ENCODE measurements at places on chromosomes 2 and 18.

GRCh38 chr18:49663899-49664890 lies 102.3 kb downstream of the LIPG start:
- no peak for DNase-seq

GRCh38 chr2:236705295-236706105 lies 135.9 kb downstream of the ACKR3 start:
- DNase-seq, result no peak

DNA sequence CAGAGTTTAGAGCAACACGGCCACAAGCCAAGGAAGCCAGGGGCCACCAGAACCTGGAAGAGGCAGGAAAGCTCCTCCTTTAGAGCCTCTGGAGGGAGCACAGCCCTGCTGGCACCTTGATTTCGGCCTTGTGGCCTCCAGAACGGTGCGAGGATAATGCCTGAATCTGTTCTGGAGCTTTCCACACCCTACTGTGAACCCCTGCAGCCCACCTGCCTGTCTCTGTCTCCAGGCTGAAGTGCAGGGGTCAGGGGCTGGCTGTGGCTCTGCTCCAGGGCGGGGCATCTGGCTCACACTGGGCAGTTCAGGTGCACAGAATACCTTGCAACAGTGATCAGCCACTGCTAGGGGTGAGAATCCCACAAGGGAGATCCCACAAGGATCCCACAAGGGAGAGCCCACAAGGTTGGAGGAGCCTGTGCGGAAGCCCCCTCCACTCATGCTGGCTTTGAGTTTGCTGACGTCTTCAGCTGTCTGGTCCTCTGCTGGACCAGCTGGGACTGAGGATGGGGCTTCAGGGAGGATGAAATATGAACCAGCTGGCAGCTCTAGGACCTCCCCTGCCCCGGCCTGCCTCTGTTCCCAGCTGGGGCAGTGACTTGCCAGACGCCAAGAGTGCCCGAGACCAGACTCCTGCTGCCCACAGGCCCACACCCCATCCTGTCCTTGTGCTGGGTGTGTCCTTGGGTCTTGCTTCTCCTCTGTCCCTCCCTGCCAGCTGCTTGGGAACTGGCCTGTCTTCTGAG lies 56.4 kb upstream of the OTOS start:
- no peak for DNase-seq

GRCh38 chr18:39751921-39752320 lies 2186.3 kb upstream of the CELF4 start:
- DNase-seq, result no peak

- DNase-seq, result no peak
Observed at GRCh38 chr18:6650747-6651146, 78.8 kb upstream of the ARHGAP28 start.

- no peak for DNase-seq
Observed at GRCh38 chr2:42085706-42086487, 38.1 kb downstream of the PKDCC start.

DNA sequence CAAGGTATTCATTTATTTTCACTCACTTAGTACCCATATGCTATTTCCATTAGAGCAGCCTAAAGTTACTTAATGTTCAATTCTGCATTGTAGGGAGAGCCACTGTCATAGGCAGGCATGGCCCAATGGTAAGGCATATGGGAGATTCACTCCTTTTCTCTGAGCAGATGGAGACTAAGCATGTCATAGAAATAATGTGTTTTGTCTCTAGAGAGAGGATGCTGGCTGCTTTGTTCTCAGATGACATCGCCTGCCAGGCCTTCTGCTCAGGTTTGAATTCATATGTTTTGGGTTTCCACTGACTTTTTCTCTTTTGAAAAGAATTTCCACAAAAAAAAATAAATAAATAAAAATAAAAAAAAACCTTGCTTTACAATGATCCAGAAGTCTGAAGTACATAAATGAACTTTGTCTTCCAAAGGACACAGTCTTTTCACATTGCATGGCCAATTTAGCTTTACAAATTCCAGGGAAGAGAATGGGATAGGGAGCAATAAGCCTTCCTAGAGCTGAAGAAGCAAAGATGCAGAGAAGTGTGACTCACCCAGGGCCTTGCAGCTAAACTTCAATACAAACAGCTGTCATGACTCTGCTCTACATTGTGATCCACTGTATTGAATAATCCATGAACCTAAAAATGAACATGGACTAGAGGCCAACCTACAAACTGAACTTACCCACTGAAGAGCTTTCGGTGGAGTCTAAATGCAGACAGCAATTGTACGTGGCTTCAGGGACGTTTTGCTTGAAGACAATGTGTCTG lies 422.5 kb downstream of the CMPK2 start:
- no peak for DNase-seq

- DNase-seq, result no peak
Observed at GRCh38 chr2:57399057-57399456, 647.5 kb upstream of the VRK2 start.

GRCh38 chr2:237352279-237352845 lies 61.6 kb downstream of the COL6A3 start:
- DNase-seq, result no peak

DNA sequence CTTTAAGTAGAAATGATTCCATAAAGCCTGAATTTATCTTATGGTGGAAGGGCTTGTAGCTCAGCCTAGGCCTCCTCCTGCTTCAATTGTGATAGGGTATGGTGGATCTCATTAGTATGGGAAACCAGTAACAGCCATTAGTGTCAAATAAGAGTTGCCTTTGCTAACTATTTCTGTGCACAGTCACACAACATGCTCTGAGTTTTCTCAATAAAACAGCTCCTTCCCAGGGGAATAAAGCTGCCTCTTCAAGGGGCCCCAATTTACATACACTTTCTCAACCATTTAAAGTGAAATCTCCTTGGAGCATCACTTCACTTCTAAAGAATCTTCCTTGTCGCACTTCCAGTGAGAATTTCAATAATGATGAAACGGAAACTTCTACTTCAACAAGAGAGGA lies 53.4 kb downstream of the KLF7 start:
- no peak for DNase-seq

DNA sequence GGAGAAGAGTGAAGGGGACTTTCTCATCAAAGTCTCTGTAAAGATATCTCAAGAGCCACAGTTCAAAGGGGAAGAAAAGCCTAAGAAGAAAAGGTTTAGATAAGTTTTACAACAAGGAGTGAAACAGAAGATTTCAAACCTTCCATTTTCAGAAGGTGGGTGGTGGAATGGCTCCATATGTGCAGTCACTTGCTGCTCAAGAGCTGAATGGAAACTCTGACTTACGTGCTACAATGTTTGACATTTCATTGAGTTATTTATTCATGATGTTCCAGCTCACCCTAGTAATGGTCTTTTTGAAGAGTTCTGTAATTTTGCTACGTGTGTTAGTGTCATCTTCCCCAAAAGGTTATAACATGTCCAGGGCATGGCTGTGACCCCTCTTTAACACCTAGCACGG lies 21.7 kb downstream of the LCT start:
- no peak for DNase-seq

- DNase-seq, result no peak
Observed at GRCh38 chr2:182077448-182078142, 91.9 kb downstream of the PPP1R1C start.

DNA sequence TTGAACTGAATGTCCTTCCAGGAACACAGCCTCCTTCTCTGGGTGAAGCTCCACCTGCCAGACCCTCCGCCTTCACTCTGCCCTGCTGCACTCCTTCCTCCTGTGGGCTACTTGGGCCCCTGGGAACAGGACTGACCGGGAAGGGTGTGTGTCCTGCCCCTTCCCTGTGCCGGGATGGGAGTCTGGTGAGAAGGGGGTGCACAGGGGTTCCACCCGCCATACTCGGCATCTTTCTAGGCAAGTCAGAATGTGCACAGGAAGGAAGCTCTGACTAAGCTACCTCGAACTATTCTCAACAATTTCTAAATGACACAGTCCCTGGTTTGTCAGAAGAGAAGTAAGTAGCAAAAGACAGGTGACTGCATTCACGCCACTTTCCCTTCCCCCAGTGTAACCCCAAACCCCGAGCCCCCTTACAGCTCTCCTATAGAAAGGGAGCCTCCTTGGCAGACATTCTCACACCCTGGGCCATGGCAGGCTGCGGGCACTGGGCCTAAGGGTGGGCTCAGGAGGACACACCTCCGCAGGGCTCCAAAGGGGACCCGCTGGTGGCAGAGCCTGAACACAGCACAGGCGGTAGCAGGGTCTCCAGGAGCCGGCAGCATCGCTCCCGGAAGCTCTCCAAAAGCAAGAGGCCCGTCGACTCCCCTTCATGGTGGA lies 184.1 kb downstream of the HDAC4 start:
- peak; percentile 8 for DNase-seq

GRCh38 chr2:27255660-27256059 lies 7.2 kb downstream of the SLC30A3 start:
- DNase-seq, result no peak

- DNase-seq, result no peak
Observed at GRCh38 chr2:237312021-237312755, 101.8 kb downstream of the COL6A3 start.

- peak; percentile 1 for DNase-seq
Observed at GRCh38 chr2:191218292-191218898, 26.8 kb upstream of the MYO1B start.

GRCh38 chr2:117875786-117876185 lies 61.3 kb downstream of the DDX18 start:
- no peak for DNase-seq

- no peak for DNase-seq
Observed at GRCh38 chr2:206388698-206389097, 54.6 kb upstream of the ADAM23 start.

DNA sequence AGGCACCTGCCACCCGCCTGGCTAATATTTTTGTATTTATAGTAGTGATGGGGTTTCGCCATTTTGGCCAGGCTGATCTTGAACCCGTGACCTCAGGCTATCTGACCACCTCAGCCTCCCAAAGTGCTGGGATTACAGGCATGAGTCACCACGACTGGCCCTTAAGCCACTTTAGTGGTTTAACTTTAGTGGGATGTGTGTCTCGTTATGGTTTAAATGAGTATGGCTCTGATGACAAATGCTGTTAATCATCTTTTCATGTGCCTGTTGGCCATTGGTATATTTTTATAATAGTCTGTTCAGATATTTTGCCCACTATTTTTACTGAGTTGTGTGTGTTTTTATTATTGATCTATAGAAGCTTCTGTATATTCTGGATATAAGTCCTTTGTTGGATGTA lies 205.9 kb downstream of the MYO1B start:
- no peak for DNase-seq

GRCh38 chr2:10238396-10238795 lies 64.3 kb upstream of the HPCAL1 start:
- DNase-seq, result no peak

- DNase-seq, result no peak
Observed at GRCh38 chr2:143588746-143589145, 459.5 kb downstream of the ARHGAP15 start.

DNA sequence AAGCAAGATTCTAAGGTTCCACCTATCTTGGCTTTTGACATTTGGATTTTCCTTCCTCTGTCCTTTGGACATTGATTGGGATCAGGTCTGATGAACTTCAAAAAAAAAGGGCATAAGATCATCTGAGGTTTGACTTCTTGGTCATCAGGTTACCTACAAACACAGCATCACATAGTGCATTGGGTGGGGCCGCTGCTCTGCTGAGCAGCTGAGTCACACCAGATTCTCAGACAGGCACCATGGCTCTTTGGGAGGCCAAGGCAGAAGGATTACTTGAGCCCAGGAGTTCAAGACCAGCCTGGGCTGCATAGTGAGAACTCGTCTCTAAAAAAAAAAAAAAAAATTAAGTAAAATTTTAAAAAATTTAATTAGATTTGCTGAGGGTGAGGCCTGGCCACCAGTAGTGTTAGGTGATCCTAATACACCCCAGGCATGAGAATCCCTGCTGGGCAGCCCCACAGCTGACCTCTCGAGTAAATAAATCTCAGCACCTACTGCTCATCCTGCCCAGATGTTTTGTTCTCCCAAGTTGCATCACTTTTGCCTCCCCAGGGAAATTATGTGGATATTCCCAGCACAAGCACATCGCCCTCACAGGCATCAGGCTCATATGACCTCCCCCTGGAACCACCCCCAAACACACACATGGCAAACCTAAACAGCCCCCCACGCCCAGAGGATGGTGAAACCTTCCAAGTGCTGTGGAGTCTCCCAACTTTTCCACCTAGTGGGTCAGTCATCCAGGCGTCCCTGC lies 5.3 kb downstream of the MLPH start:
- DNase-seq, result no peak

DNA sequence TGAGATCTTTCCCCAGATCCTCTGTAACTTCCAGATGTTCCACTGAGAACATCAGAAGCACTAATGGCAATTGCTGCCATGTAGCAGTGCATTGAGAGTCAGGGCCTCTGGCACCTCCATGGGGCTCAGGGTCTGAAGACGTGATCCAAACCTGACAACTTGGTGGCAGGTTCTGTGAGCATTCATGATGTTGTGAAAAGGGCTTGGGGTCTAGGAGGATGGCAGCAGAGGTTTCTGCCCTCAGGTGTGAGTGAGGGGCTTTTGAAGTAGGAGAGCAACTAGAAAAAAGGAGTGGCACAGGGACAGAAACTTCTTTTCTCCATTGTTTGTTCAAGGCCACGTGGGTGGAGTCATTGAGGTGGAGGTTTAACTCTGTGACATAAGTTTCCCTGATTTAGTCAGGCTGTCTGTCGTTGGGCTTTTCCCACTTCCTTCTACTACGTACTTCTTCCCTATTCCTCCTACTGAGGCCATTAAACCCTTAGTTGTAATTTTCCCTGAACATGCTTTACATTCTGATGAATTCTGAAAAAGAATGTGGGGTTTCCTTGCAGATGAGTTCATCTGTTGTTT lies 13.1 kb downstream of the CFLAR start:
- no peak for DNase-seq

DNA sequence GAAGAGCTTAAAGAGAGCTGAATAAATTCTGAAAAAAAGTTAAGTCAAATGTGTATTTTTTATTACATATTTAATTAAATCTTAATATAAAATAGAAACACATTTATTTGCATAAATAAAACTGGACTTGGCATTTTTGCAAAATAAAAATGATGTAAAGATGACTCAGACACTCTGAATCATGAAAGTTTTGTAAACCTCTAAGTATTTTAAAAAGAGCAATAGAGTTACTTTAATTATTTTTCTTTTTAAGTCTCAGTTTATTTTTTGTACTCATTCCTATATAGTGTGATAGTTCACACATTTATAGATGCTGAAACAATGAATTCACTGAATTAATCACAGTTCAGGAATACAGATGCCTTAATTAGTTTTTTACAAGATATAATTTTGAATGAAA lies 109.9 kb upstream of the DTNA start:
- no peak for DNase-seq

- DNase-seq, result no peak
Observed at GRCh38 chr2:69152847-69153583, 140.0 kb downstream of the ANTXR1 start.

DNA sequence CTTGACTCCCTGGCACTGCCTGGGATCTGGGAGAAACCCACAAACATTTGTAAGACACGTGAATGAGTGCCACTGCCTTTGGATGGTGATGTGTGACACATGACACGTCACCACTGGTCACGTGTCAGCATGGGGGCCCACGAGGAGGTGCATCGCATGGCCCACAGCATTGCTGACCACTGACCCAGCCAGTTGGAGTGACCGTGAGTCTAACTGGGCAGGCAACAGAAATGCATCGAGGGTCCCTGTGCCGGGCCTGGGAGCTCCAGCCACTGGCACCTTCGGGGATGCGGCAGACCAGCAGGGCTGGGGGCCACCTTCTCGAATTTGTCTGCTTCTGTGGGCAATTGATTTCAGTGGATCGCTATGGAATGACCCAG lies 121.9 kb upstream of the HDAC4 start:
- DNase-seq, result no peak

Data from activated naive CD4-positive, alpha-beta T cell (primary cell).